OCI-LY7 (cell line): ENCODE measurements at places on chromosomes 11 and 22. TPM values are rescaled to one million over a fixed set of nuclear protein-coding genes. Genes with fewer than 3 reads are reported as not detected.

- no peak for DNase-seq
These were observed 911 bp downstream of the PANX2 start for GRCh38 chr22:50171319-50171964.

- DNase-seq: no peak
These were observed 24.1 kb downstream of the MCM5 start for GRCh38 chr22:35424081-35424480.

DNA sequence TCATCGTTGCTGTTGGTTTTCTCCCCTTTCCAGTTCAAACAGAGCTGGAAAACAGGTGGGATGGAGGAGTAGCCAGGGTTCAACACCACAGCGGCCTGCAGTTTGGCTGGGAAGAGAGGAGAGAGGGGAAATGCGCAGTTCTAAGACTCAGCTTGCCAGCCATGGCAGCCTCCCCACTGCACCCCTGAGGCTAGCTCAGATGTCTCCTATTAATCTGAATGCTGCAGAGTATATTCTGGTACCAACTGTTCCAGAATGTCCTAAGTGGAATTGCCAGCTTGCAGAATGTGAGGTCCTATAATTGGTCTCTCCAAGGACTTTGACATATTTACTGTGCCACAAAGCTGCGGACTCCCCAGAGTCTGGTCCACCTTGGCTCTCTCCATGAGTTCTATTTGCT is 32.0 kb downstream of the NEFH start:
- DNase-seq: no peak

DNA sequence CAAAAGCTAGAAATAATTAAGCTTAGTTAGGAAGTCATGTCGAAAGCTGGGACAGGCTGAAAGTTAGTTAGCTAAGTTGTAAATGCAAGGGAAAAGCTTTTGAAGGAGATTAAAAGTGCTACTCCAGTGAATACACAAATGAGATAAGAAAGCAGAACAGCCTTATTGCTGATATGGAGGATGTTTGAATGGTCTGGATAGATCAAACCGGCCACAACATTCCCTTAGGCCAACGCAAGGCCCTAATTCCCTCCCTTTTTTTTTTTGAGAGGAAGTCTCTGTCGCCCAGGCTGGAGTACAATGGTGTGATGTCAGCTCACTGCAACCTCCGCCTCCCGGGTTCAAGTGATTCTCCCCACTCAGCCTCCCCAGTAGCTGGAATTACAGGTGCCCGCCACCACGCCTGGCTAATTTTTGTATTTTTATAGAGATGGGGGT is 23.3 kb upstream of the WEE1 start:
- DNase-seq: no peak

GRCh38 chr11:66277471-66278362 is at the start of gene CNIH2:
Gene CNIH2 (plus strand): TSS chr11:66278175. CDS start chr11:66278457, 282 bp downstream.
- peak; percentile 37 for DNase-seq

DNA sequence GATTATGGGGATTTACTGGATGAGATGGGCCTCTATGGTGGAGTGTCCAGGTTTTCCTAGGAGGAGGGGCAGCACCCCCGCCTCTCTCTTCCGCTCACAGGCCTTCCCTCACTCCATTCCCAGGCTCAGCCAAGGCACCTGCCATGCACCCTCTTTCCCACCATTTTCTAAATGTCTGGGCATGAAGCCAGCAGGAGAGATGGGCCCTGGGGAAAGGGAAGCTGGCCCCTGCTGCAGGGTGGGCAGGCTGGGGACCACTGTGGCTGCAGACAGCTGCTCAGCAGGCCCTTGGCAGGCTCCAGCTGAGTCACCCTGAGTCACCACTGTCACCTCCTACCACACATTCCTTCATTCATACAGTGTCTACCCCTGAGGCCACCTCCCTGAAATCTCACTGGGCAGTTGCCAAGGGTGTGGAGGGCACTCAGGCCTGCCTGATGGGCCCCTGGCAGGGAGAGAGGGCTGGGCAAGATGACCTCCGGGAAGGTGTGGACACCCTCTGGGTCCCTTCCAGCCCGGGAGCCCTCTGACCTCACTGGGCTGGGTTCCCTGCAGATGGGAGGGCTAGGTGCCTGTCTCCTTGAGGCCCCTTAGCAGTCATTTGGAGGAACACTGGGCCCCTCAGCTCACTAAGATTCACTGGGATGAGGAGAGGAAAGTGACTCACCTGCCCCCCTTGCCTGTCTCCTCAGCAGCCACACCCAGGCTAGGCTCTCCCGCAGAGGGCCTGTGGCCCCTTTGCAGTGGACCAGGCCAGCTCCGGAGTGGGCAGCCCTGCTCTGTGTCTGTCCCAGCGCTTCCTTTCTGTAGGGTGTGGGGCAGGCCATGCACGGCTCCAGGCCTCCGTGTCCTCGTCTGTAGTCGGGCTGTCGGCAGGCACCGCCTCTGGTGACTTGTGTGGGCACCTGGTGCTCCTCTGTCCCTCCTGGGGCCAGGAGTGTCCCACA is 7.8 kb downstream of the MYEOV start:
- DNase-seq: no peak

DNA sequence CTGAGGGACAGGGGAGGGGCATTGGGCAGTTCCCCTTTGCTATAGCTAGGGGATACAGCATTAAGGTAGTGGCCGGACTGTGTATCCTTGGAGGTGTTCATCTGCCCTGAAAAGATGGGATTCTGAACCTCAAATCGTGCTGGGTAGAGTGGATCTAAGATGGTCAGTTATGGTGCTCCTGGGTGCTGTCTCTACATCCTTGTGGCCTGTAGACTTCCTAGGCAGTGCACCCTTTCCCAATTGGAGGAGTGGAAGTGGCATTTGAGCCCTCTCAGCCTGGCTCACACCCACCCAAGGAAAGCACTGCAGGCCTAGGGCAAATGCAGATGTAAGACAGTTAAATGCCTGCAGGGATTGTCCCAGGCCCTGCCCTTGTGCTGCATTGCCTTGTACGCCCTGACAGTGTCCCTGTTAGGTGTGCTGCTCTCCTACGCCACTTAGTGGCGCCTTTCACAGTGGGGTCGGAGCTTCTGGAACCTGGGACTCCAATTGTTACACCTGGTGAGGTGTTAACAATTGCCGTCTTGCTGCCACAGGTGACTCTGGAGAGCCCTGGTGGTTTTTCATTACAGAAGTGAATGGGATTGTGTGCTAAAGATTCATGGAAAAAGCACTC is 35.0 kb downstream of the PPFIBP2 start:
- peak; percentile 53 for DNase-seq

GRCh38 chr11:112735470-112735869 is 225.8 kb upstream of the NCAM1 start:
- DNase-seq: no peak

- DNase-seq: peak; percentile 39
These were observed 43.2 kb downstream of the PANX1 start for GRCh38 chr11:94171693-94172440.

- no peak for DNase-seq
These were observed 32.8 kb downstream of the PARVA start for GRCh38 chr11:12410006-12410728.

Gene OR5A1
- not detected in 2 replicates for total RNA-seq

Gene FGF19
- not detected in 2 replicates for total RNA-seq

- no peak for DNase-seq
These were observed 455.4 kb downstream of the DLG2 start for GRCh38 chr11:85171648-85172257.

DNA sequence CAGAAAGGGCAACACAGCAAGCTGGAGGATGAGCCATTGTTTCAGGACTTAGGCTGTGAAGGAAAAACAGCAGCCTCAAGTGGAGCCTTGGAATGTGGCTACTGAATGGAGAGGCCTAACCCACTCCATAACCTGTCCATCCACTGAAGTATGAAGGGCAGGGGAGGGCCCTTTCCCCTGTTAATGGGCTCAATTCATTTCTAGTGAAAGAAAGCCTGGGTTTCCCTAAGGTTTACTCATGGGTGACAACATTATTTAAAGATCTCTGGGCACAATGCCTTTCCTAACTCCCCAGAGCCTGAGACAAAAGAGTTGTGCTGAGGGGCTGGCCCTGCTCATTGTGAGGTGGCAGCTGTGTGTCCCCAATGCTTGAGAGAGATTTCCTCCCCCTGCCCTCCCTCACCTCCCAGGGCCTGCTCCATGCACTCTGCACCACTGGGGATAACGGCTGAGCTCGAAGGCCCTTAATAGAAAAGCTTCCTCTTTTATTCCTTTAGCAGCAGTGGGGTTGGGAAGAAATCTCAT is 83.8 kb downstream of the ME3 start:
- no peak for DNase-seq

- no peak for DNase-seq
These were observed 7.2 kb downstream of the COA4 start for GRCh38 chr11:73869332-73869949.

DNA sequence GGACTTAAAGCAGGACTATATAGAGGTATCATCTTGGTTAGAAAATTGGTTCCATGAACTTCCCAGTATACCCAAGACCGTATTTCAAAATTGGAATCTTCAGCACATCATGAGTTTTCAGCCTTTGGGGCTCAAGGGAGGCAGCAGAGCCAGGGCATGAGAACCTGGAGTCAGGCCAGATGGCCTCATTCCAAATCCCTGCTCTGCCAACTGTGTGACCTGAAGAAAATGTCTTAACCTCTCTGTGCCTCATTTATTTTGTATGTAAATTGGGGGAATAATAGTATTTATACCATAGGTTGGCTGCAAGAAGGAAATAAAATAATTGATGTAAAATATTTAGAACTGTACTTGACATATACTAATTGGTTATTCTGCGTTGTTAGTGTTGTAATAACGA is 987.6 kb downstream of the TBC1D22A start:
- no peak for DNase-seq

Gene GGT5
- not detected in 2 replicates for total RNA-seq

DNA sequence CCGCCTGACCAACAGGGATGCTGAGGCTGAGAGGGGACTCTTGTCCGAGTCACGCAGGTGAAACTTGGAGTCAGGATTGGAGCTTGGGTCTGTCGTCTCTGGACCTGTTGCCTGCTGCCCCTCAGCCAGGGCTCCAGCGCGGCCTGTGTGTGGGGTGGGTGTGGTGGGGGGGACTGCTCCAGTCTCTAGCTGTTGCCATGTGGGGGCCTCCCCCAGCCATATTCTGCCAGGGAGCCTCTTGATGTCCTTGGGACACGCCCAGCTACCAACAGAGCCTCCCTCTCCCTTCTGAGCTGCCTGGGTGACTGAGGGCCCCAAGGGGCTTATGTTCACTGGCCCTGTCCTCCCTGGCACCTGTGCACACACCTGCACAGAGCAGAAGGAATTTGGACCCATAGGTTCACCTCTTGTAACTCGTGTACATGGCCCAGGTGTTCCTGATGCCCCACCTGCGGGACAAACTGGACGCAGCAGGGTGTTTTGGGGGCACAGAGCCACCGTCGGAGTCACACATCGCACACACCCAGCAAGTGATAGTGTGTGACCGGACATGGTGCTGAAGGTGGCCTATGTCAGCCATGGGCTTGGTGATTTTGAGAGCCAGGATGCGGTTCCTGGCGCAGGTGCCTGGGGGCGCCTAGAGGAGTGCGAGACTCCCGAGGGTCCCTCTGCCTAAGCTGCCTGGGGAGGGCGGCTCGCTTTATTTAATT is 252.3 kb downstream of the TBC1D22A start:
- DNase-seq: no peak

GRCh38 chr11:113705871-113706655 is at the start of gene TMPRSS5:
Gene TMPRSS5 (minus strand): TSS chr11:113706308. CDS start chr11:113706224, 84 bp downstream.
- DNase-seq: no peak

Gene BRSK2
- total RNA-seq: not detected in 2 replicates

Gene MS4A10
- not detected in 2 replicates for total RNA-seq

Gene SF3B2
- 251 and 260 TPM in 2 replicates for total RNA-seq

GRCh38 chr11:73284106-73284505 is 12.0 kb downstream of the P2RY6 start:
- no peak for DNase-seq

Gene GSTT2B
- not detected in 2 replicates for total RNA-seq

Gene FXYD2
- total RNA-seq: not detected in 2 replicates

Gene OR2AT4
- total RNA-seq: not detected in 2 replicates

DNA sequence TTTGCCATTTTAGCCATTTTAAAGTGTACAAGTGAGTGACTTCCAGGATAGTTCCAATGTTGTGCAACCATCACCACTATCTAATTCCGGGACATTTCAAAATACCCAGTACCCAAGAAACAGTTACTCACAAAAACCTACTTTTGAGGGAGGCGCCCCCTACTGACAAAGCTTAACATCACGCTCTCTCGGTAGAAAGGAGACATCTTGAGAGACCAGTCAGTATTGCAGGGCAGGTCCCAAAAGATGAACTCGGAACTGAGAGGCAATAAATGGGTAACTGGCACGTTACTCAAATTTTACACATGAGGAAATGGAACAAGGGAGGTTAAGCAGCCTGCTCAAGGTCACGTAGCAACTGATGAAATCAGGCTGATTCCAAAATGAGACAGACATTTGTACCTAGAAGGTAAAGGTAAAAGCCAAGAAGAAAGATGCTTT is 50.0 kb upstream of the POU2AF1 start:
- DNase-seq: peak; percentile 85

DNA sequence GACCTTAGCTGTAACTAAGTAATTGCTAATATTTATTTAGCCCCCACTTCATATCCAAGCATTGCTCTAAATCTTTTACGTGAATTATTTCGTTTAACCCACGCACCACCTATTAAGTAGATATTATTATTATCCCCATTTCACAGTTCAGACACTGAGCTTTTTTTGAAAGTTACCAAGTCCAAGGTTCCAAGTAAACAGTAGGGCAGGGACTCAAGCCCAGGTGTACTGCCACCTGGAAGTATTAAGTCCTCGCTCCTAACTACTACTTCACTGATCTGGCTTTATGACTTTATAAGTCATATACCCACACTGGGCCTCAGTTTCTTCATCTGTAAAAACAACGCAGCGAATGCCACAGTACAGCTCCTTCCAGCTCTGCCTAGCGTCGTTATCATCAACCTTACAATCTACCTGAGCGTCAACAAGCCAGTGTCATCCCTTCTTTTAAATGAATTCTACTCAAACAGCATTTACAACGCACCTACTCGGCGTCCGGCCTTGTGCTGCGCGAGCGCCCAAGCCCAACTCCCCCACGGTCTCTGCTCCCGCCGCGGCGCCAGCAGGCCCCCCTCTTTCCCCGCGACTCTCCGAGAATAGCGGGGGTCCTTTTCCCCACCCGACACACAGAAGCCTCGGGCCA is 624 bp downstream of the TMEM41B start:
- DNase-seq: peak; percentile 52

- DNase-seq: no peak
These were observed 2.1 kb downstream of the SH3BP1 start for GRCh38 chr22:37641561-37641949.

DNA sequence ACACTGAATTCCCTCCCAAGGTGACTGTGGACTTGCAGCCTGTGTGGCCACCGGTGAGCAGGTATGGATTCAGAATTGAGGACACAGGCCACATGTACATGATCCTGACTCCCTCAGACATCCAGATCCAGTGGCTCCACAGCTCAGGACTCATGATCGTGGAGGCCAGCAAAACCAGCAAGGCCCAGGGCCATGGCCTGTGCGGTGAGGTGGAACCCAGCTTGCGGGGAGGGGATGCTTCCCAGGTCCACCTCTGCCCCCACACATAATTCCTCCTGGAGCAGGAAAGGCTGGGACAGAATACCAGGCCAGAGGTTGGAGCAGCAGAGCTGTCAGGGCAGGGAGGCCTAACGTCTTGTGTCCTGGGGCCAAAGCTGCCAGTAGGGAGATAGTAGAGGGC is 82.1 kb downstream of the OTOG start:
- no peak for DNase-seq
